ENCODE measurements at places on chromosomes 11 and 22. TPM values are rescaled to one million over a fixed set of nuclear protein-coding genes. Genes with fewer than 3 reads are reported as not detected.

The CREB3L1 gene
- total RNA-seq, result not detected

The LDLRAD3 gene
- 0.45 TPM for total RNA-seq

The DDX25 gene
- total RNA-seq, result 0.32 TPM

The BTBD18 gene
- total RNA-seq, result not detected

The CBLIF gene
- total RNA-seq, result not detected

The CCDC87 gene
- 0.11 TPM for total RNA-seq

The TMPRSS5 gene
- 0.95 TPM for total RNA-seq

DNA sequence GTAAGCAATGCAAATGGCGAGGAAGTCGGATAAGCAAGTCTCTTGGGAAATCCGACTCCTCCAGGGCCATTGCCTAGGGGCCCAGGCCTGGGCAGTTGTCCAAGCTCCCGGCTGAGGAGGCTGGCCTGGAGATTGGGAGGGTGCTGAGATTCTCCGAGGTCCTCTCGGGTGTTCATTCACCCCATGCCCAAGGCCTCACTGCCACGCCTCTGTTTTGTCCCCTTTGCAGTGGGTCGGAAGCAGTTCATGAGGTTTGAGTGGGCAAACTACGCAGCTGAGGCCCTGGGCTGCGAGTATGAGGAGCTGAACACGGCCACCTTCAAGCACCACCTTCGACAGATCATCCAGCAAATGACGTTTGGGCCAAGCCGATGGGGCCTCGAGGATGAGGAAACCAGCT is 81.3 kb downstream of the MYO18B start:
- no peak for ATAC-seq

- ATAC-seq, result no peak
Observed at GRCh38 chr11:46497498-46497897, 96.3 kb downstream of the AMBRA1 start.

DNA sequence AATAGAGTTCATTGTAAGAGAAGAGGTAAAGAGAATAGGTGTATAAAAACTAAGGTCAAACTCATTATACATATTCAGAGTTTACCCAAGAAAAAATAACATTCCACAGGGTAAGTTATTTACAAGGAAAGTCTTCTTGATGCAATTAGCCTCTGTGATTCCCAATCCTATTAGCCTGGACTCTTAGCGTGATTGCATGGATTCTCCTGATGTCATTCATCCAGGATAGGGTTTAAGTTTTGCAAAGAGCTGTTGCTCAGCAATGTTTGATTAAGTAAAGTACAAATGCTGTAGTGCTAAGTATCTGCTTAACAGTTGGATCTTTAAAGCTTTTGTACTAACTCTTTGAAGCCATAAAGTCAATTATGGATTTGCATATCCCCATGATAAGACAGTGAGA is 767.8 kb upstream of the LUZP2 start:
- no peak for ATAC-seq

DNA sequence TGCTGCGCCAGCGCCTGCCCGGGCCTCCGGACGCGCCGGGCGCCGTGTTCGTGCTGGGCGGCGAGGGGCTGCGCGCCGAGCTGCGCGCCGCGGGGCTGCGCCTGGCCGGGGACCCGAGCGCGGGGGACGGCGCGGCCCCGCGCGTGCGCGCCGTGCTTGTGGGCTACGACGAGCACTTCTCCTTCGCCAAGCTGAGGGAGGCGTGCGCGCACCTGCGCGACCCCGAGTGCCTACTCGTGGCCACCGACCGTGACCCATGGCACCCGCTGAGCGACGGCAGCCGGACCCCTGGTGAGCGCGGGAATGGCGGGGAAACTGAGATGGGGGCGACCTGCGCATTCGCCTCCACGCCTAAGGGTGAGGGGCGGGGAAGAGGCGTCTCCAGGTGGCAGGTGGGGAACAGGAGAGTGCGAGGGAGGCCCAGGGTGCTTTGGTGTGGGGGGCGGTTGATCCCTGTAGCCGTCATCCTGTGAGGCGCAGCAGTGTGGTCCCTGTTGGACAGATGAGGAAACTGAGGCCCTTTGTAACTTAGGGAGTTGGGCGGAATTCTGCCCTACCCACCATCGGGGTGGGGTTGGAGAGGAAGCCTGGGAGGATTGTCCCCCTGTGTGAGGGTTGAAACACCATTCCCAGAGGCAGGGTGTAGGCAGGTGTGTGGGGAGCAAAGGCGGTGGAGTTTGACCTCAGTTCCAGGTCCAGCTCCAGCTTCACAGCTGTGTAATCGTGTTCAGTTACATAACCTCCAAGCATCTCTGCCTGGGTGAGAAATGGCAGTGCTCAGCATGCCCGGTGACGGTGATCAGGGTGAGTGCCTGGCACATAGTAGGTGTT is 758 bp downstream of the PDXP start:
- peak; percentile 1 for ATAC-seq

GRCh38 chr11:12695873-12696272 is 21.7 kb downstream of the TEAD1 start:
- ATAC-seq, result no peak

- no peak for ATAC-seq
Observed at GRCh38 chr22:31800065-31800464, 46.2 kb downstream of the DEPDC5 start.

GRCh38 chr11:2488004-2488403 is 43.2 kb downstream of the KCNQ1 start:
- ATAC-seq, result no peak

GRCh38 chr11:75307058-75307457 is 44.4 kb downstream of the ARRB1 start:
- ATAC-seq, result no peak

DNA sequence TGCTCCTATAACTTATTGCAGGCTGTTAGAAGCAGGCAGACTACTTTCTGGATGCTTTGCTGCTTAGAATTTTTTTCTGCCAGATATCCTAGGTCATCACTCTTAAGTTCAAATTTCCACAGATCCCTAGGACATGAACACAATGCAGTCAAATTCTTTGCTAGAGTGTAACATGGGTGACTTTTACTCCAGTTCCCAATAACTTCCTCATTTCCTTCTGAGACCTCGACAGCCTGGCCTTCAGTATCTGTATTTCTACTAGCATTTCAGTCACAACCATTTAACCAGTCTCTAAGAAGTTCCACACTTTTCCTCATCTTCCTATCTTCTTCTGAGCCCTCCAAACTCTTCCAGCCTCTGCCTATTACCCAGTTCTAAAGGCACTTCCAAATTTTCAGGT is 60.4 kb upstream of the ZBED5 start:
- no peak for ATAC-seq

DNA sequence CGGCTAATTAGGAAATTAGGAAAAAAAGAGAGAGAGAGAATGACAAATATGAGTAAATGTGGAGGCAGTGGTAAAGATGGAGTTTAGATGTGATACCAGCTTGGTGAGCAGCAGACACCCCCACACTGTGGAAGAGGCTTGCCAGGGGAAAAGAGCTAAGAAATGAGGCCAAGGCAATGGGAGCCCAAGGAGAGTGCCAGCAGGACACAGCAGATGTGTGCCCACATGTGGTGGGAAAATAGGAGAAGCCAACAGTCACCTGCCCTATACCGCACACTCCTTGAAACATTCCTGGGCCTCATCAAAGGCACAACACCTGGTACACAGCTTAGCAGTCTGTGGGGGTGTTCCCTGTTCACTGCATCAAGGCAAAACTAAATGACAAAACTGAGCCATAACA is 104.9 kb downstream of the FAM76B start:
- peak; percentile 40 for ATAC-seq

DNA sequence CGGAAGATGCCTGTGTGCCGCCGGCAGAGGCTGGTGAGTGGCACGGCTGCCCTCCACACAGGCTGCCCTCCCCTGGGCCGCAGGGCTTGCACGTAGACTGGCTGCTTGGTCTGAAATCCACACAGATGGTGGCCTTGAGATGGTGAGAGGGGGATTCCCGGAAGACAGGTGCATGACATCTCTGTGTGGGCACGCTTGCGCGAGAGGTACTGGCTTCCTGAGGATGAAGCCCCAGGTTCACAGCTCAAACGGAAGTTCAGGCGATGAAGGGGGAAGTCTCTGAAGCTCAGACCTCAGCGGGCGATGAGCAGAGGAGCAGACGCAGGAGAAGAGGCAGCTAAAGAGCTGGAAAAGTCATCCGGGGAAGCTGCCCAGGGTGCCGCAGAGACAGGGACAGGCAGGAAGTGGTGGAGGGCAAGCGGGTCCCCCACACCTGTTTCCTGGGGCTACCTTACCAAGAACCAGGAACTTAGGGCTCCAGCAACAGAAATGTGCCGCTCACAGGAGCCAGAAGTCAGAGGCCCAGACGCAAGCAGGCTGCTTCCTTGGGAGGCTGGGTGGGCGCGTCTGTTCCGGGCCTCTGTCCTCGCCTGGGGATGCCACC is 7.2 kb downstream of the CRELD2 start:
- peak; percentile 78 for ATAC-seq

- no peak for ATAC-seq
Observed at GRCh38 chr11:86475027-86475426, 100.3 kb downstream of the CCDC81 start.

DNA sequence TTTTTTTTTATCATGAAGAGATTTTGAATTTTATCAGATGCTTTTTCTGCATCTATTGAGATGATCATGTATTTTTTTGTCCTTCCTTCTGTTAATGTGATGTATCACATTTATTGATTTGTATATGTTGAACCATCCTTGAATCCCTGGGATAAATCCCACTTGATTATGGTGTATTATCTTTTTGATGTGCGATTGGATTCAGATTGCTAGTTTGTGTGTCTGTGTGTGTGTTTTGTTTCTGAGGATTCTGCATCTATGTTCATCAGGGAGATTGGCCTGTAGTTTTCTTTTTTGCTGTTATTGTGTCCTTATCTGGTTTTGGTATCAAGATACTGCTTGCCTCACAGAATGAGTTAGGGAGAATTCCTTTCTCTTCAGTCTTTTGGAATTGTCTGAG is 52.6 kb downstream of the KCNQ1OT1 start:
- ATAC-seq, result no peak

DNA sequence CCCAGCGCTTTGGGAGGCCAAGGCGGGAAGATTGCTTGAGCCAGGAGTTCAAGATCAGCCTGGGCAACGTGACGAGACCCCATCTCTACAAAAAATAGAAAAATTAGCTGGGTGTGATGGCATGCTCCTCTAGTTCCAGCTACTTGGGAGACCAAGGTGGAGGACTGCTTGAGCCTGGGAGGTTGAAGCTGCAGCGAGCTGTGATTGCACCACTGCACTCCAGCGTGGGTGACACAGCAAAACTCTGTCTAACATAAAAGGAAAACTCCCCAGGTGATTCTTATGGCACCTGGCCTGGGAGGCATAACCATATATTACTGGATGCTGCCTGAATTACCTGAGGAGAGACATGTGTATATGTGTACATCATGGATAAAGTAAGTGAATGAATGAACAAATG is 29.1 kb downstream of the KIAA1671 start:
- ATAC-seq, result no peak

DNA sequence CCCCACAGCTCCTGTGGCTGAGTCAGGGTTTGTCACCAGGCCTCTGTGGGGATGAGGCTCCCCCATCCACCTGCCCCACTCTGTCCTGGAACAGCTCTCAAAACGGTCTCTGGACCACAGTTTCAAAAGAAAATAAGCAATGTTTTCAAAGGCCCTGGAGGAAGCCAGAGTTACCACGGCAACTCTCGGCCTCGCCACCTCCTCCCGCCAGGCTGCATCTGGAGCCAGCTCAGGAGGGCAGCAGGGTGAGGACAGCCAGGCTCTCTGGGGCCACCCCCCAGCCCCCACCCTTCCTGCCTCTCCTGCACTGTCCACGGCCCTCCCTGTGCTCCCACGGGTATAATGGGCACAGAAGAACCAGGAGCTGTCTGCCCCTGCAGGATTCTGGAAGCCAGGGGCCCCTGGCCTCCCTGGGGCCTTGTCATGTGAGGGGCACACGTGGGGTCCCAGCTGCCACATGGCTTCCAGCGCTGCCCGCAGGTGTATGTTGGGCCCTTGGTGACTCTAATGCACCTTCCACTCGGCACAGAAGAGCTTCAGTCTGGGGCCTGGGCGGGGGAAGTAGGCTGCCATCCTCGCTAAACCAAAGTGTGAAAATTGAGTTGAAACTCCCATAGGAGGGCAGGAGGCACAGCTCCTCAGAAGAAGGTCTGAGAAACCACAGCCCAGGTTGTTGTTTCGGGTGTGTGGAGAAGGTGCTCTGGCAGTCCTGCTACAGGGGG is 10.3 kb downstream of the CD81 start:
- peak; percentile 75 for ATAC-seq

- ATAC-seq, result no peak
Observed at GRCh38 chr11:116482716-116483115, 290.1 kb downstream of the BUD13 start.

DNA sequence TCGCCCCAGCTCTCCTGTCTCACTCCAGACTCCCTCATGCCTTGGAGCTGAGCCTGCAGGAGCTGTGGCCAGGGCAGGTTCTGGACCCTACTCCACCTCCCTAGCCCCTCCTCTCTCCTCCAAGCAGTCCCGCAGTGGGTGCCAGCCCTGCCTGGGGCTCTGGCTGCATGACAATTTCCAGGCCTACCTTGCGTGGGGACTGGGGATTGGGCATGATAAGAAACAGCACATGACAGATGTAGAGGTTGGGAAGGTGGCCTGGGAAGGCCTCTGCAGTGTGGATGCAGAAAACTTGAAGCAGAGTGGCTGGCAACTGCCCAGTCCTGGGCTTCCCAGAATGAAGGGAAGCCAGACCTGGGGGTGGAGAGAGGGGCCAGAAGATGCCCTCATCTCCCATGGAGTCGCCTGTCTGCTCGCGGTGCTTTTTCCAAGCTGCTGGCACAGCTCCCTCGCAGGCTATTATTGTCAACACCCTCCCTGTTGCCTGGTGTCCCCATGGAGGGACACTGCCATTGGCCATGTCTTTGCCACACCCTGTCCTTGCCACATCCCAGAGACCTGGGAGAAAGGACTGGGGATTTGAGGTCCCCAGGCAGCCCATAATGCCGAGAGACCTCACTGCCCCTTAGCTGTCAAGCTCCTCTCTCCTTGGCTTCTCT is 48.9 kb upstream of the CDON start:
- no peak for ATAC-seq

GRCh38 chr22:35834061-35834460 is 116.4 kb downstream of the APOL5 start:
- ATAC-seq, result no peak

DNA sequence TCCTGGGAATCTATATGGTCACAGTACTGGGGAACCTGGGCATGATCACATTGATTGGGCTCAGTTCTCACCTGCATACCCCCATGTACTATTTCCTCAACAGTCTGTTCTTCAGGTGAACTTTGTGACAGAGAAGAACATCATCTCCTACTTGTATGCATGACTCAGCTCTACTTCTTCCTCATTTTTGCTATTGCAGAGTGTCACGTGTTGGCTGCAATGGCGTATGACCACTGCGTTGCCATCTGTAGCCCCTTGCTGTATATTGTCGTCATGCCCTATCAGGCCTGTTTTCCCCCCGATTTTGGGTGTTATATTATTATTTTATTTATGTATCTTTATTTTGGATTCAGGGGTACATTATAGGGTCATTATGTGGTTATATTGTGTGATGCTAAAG is 2.4 kb upstream of the OR8G1 start:
- no peak for ATAC-seq

GRCh38 chr11:102188488-102188887 is 78.2 kb downstream of the YAP1 start:
- no peak for ATAC-seq
